ENCODE measurements at places on chromosomes 5 and 9. TPM values are rescaled to one million over a fixed set of nuclear protein-coding genes. Genes with fewer than 3 reads are reported as not detected.

Gene GPX3
- not detected for total RNA-seq

Gene RASGRF2
- 7.5 TPM for total RNA-seq

Gene DDX41
- total RNA-seq = 106 TPM

Gene TSSK1B
- not detected for total RNA-seq

Gene PELO
- total RNA-seq = 7.8 TPM

Gene MAMDC2
- total RNA-seq = not detected

Gene LCN9
- total RNA-seq = not detected

Gene SPACA9
- 3.5 TPM for total RNA-seq

Gene OR13F1
- not detected for total RNA-seq

Gene MYMK
- not detected for total RNA-seq

Data from activated CD4-positive, alpha-beta T cell treated with anti-CD3 and anti-CD28 coated beads, Interleukin-2, amount 10 ng/mL, durations not matched to agents 7 days and 5 days (primary cell).